ENCODE measurements at places on chromosomes 3 and 15. TPM values are rescaled to one million over a fixed set of nuclear protein-coding genes. Genes with fewer than 3 reads are reported as not detected.

CLDN11 gene
- 41.5 TPM for total RNA-seq

FAM174B gene
- 9.0 TPM for total RNA-seq

EEF1AKMT4 gene
- 2.5 TPM for total RNA-seq

MORC1 gene
- not detected for total RNA-seq

ZBTB47 gene
- 109 TPM for total RNA-seq

C3orf85 gene
- not detected for total RNA-seq

APOD gene
- 388 TPM for total RNA-seq

GJD2 gene
- total RNA-seq, result not detected

PARP15 gene
- 2.5 TPM for total RNA-seq

CCDC51 gene
- 16.2 TPM for total RNA-seq

OCA2 gene
- total RNA-seq, result 0.38 TPM

LEKR1 gene
- 1.6 TPM for total RNA-seq

ZNF662 gene
- 11.8 TPM for total RNA-seq

LMOD3 gene
- total RNA-seq, result not detected

MYO5C gene
- 11.1 TPM for total RNA-seq

ADGRG7 gene
- not detected for total RNA-seq

Data from posterior vena cava (tissue), 2 donors.